ENCODE measurements at places on chromosomes 2 and 18.

GRCh38 chr2:124915567-124915966, 890.5 kb downstream of the CNTNAP5 start:
- DNase-seq: no peak

DNA sequence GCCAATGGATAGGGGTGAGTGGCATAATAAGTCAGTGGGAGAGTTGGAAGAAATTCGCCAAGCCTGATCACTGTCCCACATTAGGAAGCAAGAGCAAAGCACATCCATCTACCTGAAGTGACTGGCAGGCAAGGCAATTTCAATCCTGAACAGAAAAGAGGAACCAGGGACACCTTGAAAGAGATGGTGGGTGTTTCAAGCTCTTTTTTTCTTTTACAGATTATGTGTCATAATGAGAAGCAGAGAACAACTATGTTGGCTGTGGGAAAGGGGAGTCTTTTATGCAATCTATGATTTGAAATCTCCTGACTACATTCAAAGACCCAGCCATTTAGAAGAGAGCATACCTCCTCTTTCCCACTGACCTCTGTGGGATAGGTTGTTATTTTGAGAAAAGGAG, 63.5 kb downstream of the TGIF1 start:
- DNase-seq: no peak

DNA sequence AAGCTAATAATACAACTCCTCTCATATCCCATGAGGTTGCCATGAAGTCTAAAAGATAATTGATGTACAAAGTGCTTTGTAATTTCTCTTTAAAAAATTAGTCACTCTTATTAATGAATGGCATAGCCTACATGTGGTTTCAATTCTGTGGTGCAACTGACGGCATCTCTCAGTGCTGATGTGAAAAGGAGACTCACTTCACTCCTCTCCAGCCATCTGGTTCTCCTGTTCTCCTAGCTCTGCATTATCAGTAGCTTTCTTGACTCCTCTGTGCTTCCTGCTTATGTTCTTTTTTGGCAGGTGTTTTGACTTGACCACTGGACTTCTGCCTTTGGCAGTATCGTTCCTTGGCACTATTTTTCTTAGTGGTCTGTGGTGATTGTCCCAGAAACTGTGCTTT, 134.9 kb upstream of the ZFP36L2 start:
- DNase-seq: no peak

DNA sequence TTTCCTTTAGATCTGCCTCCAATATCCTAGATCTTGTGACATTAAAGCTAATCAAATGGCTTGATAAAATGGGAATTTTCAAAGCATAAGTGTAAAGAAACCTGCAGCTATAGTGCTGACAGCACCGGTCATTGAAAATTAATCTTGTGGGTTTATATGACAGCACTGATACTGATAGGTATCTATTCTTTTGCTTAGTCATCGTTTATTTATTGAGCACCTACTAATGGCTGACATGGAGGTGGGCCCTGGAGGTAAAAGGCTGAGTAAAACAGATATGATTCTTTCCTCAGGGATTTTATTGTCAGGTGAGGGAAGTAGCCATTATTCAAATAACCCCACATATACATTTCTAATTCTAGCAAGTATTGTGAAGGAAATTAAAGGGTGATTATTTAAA, 282.5 kb downstream of the LRRTM1 start:
- DNase-seq: no peak

DNA sequence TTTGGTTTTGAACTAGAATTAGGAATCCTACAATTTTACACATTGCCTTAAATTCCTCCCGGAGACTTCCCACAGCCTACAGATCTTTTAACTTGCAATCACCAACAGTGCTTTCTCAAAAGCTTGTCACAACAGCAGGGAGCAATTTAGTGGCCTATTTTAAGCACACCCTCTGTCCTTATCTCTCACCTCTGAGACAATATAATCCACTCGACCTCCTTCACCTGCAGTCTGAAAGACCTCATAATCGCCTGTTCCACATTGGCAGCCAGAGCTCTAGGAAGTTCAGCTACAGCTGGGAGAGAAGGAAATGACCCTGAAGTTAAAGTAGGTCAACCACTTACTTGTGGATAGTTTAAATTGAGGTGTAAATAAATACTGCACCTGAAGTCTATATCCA, 249.7 kb upstream of the DLGAP1 start:
- DNase-seq: no peak

DNA sequence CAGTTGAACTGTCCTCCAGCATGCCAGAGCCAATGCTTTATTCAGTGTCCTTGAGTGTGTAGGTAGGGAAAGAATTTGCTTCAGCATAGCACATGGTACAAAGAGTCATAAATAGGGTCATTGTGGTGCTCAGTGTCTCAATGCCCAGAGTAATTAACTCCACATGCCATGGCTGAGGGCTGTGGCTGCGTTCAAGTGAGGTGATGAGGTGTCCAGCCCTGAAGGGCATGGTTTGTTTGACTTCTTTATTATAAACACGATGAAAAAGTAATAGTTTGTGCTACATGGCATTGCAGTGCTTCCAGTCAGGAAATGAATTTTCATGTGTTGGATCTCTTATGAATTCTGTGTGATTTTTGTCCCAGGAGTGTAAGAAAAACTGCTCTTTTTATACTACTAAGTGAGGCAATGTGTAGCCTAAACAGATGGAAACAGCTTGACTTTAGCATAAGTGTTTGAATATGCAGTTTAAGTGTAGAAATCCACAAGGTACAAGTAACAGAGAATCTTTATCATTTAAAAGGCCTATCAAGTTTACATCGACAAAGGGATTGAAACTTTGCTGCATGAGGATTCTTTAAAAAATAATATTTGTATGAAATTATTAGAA, 507.9 kb upstream of the CDH2 start:
- DNase-seq: no peak

Measured in activated CD4-positive, CD25-positive, alpha-beta regulatory T cell (primary cell).